ENCODE measurements at places on chromosomes 1 and 21. TPM values are rescaled to one million over a fixed set of nuclear protein-coding genes. Genes with fewer than 3 reads are reported as not detected.

- no peak for DNase-seq
These were observed 240.9 kb downstream of the CAMTA1 start for GRCh38 chr1:7026169-7026568.

DNA sequence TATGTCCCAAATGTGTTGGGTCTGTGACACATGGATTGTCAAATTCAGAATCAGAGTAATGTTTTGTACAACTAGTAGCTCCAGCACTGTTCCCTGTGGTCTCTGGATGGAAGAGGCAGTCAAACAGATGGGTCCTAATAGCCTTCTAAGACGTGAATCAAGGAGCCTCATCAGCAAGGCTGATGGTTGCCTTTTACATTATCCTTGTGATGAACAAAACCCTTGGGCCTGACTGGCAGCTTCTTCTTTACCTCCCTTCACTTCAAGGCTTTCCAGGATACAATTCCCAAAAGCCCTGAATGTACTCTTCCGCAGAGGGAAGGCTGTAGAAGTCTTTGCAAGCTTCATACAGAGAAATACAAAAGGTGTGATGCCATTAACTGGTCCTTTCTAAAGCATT, 633.3 kb downstream of the USP25 start:
- DNase-seq = no peak

DNA sequence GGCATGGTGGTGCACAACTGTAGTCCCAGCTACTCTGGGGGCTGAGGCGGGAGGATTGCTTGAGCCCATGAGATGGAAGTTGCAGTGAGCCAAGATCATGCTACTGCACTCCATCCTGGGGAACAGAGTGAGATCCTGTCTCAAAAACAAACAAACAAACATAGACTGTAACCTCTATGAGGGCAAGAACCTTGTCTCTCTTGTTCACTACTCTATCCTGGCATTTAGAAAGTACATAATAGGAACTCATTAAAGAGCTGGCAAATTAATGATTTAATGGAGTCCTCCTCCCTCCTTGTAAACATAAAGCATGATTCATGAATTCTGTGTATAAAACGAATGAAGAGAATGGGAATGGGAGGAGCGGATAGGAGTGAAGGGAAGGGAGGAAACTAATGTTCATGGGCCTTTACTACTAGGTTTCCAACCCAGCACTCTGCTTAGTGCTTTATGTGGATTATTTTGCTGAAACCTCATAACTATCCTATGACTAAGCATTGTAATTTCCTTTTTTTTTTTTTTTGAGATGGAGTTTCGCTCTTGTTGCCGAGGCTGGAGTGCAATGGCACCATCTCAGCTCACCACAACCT, 8.6 kb downstream of the LMOD1 start:
- DNase-seq = no peak

DNA sequence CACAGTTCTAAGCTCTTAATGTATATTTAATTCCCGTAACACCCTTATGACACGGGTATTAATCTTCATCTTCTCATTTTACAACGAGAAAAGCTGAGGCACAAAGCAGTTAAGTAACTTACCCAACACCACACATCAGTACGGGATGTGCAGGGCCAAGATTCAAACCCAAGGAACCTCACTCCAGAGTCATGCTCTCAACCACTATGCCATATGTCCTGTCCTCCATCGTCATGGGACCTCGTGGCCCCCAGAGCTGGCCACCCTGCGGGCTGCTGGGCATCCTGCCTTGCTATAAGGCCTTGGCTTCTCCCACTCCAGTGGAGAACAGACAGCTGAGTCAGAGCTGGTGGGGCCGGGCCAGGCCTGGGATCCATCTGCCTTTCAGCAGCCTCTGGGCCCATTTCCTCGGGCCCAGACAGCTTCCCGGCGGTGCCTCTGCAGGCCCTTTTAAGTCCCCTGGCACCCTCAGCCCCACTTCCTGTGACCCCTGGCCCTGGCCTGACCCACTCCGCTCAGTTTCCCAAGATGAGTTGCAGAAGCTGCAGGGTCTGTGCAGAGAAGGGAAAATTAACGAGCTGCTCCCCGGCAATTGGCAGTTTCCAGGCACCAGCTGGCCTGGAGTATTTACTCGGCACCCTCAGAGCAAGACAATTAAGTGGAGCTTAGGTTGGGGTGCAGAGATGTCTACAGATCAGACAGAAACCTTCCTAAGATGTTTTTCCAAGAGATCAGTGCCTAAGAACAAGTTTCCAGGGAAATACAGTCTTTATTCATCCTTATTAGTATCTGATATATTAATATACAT, 98.2 kb downstream of the EPHB2 start:
- peak; percentile 56 for DNase-seq

The LAMB3 gene
- total RNA-seq = 126 TPM
